ENCODE measurements at places on chromosomes 13 and 19.

GRCh38 chr13:23725922-23726321 lies 155.7 kb downstream of the TNFRSF19 start:
- no peak for DNase-seq

GRCh38 chr19:16226878-16227836 lies 29.4 kb downstream of the AP1M1 start:
- no peak for DNase-seq

- DNase-seq, result peak; percentile 33
Measured at GRCh38 chr19:19540715-19541515, 2.9 kb downstream of the CILP2 start.

GRCh38 chr13:46178821-46179220 lies 3.2 kb downstream of the LCP1 start:
- no peak for DNase-seq

DNA sequence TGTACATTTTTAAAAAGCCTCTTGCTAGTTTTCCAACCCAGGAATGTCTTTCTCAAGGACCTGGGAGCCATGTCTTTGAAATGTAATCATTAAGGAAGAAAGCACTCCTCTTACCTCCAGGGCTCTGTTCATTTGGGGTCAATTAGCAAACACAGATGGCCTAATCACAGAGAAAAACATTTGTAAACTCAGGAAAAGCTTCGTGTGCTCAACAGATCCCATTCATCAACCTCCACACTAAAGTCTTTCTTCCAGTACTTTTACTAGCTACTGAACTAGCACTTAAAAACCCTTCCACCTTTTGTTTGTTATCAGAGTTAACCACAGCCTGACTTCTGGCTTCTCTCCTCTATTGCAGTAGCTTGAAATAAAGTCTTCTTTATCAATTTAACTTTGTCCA lies 441.4 kb downstream of the PCDH20 start:
- no peak for DNase-seq

- no peak for DNase-seq
Measured at GRCh38 chr13:102103469-102103868, 298.4 kb downstream of the FGF14 start.

DNA sequence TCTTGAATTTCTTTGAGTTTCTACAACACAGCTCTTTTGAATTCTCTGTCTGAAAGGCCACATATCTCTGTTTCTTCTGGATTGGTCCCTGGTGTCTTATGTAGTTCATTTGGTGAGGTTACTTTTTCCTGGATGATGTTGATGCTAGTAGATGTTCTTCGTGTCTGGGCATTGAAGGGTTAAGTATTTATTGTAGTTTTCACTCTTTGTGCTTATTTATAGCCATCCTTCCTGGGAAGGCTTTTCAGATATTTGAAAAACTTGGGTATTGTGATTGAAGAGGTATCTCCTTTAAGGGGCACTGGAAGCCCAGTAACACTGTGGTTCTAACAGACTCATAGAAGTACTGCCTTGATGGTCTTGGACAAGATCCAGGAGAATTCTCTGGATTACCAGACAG lies 338.5 kb upstream of the SPRY2 start:
- no peak for DNase-seq

DNA sequence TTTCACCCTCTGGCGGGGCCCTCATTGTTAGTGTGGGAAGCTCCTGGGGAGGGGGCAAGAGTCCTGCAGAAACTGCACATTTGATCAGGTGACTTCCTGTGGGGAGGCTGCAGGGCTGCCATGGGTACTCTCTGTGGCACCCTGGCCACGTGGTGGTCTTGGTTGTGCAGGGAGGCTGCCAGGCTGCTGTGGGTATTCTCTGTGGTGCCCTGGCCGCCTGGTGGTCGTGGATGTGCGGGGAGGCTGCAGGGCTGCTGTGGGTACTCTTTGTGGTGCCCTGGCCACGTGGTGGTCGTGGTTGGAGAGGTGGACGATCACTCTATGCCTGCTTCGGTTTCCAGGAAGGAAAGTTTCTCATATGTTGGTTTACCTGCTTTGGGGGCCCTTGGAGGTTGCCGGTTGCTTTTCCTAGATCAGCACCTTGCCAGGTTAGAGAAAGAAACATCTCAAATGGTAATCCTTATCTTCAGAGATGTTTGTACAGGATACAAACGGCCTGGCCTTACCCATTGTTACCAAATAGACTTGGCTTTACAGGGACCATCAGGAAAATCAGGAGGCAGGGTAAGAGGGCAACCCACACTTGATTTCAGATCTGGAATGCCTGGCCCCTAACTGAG lies 22.9 kb downstream of the TEX29 start:
- no peak for DNase-seq

DNA sequence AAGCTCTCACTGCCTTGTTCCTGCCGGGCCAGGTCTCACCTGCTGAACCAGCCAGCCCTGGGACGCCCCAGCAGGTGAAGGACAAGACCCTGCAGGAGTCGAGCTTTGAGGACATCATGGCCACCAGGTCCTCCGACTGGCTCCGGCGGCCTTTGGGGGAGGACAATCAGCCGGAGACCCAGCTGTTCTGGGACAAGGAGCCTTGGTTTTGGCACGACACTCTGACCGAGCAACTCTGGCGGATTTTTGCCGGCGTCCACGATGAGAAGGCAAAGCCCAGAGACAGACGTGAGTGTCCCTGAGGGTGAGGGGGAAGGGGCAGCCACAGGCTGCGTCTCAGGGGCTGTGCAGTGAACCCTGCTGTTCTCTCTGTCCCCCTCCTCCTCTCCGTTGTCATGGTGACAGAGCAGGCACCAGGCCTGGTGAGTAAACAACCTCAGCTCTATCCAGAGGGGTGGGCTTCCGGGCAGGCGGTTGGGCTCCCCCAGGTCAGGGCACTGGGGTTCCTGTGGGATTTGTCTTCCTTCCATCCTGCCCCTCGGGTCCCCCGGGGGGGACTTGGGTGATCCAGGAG lies 9.7 kb downstream of the TLE6 start:
- no peak for DNase-seq

DNA sequence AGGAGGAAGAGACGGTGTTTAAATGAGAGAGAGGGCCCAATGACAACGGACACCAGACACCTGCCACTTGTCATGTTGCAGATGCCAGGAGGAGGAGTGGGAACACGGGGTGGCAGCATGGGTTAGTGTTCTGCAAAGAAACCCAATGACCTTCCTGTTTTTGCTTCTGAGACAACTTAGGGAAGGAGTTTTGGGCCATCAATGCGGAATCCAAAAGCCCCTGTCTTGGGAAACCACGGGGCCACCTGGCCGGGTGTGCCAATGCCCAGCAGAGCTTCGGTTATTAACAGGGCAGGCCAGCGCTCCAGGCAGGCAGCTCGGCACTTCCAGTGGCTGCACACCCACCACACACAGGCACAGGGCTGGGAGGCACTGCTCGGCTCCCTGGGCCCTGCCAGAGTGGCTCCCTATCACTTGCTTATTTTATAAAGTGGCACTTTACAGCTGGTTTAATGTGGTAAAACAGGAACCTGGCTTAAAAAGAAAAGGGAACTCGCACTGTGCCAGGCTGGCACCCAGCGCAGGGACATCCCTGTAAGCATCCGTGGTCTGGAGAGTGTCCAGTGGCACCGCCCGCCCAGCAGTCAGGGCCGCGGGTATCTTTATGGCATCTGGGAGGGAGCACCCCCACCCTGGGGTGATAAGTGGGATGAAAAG lies 19.1 kb downstream of the ELL start:
- no peak for DNase-seq

DNA sequence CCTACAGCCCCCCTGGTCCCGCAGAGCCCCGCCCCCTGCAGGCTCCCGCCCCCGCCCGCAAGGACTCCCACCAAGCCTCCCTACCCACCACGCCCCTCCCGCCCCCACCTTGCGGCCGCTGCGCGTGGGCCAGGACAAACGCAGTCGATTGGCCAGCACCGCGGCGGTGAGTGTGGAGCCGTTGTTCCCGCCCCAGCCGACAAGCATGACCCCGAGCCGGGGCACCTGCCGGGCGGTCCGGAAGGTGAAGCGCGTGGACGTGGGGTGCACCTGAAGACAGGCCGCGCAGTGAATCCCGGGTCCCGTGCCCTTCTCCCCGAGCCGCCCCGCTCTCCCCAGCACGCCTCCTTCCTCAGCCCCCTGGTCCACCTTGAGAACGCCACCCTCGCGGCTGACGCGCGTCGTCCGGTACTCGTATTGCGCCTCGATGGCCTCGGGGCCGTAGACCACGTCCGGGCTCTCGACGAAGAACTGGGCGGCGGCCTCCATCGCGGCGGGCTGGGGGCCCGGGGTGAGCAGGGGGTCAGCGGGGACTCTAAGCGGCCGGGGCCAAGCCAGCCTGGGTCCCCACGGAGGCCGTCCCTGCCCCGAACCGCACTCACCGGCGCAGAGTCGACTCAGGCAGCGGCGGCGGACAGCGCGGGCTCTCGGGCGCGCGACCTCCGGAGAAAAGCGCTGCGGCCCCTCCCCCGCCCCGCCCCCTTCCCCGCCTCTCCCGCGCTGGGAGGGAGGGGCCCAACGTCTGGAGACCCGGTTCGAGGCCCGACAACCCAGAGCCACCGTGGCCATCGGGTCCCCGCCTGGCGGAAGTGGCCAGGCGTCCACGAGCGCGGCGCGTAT lies at the start of gene ISYNA1:
TSS of gene ISYNA1 (minus strand) at position 643 of the 840 bp plus-strand sequence. CDS start at position 489, 154 bp downstream.
- no peak for DNase-seq

- peak; percentile 78 for DNase-seq
Measured at GRCh38 chr13:25738342-25739196, 313.2 kb downstream of the SHISA2 start.

DNA sequence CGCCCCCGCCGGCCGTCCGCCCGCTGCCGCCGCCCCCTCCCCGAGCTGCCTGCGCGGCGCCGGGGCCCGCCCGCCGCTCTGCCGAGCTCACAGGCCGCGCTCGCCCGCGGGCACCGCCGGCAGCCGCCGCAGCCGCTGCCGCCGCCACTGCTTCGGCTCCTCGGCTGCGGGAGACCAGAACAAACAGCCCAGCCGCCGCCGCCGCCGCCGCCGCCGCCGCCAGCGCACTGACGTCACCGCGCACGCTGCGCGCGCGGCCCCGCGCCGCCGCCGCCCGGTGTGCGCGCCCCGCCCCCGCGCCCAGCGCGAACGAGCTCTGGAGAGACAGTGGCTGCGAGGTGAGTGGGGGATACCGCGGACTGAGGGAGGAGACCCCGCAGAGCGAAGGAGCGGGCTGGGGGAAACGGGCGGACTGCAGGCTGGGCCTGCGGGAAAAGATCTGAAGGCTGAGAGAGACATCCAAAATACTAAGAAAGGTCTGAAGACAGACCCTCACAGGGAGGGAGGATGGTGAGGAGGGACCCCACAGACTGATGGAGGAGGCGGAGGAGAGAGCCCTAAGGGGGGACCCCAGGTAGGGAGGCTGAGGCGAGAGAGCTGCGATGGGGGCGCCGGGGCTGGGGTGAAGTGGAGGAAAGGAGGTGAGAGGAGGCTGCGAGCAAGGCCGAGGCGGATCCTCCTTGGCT lies at the start of gene BRD4:
TSS of gene BRD4 (minus strand) at position 229 of the 686 bp plus-strand sequence. CDS start 59,440 bp downstream, outside the sequence.
- peak; percentile 50 for DNase-seq

DNA sequence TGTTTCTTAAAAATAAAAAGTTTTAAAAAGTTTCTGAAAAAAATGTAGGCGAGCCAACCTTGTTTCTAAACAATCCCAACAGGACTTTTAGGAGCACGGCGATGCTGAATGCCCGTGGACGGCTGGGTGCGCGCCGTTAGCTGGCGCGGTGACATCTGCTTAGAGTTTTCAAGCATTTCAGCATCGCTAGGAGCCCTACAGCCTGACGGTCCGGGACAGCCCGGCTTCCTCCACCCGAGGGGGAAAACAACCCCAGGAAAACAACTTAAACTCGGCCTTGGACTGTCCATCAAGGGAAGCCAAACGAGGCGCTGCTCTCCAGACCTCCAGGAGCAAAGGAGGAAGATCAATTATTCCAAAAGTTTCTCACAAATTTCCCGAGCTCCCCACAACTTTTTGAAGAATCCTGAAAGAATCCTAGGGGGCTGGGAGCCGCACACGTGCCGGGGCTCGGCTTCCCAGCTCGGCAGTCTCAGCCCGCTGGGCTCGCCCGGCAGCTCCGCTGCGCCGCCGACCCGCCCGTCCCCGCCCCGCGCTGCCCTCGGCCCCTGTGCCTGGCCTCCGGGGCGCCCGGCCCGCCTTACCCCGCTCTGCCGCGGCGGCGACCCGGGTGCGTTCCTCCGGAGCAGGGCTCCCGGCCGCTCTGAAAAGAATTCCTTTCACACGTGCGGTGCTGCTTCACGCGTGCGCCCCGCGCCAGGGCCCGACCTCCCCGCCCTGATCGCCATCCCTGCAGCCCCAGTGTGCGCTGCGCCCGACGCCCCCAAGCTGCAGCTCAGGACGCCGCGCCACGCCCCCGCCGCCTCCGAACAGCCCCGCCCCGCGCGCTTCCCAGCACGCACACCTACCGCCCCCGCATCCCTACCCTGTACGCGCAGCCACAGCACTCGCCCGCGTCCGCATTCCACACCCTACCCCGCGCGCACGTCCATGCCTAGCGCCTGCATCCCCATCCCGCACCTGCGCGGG lies at the start of gene GJA3:
TSS of gene GJA3 (minus strand) at position 747 of the 969 bp plus-strand sequence. CDS start 17,764 bp downstream, outside the sequence.
- no peak for DNase-seq

GRCh38 chr19:47512948-47513319 lies 1.9 kb downstream of the NAPA start:
- DNase-seq, result no peak

GRCh38 chr19:28793391-28794168 lies 419.4 kb downstream of the UQCRFS1 start:
- DNase-seq, result no peak

DNA sequence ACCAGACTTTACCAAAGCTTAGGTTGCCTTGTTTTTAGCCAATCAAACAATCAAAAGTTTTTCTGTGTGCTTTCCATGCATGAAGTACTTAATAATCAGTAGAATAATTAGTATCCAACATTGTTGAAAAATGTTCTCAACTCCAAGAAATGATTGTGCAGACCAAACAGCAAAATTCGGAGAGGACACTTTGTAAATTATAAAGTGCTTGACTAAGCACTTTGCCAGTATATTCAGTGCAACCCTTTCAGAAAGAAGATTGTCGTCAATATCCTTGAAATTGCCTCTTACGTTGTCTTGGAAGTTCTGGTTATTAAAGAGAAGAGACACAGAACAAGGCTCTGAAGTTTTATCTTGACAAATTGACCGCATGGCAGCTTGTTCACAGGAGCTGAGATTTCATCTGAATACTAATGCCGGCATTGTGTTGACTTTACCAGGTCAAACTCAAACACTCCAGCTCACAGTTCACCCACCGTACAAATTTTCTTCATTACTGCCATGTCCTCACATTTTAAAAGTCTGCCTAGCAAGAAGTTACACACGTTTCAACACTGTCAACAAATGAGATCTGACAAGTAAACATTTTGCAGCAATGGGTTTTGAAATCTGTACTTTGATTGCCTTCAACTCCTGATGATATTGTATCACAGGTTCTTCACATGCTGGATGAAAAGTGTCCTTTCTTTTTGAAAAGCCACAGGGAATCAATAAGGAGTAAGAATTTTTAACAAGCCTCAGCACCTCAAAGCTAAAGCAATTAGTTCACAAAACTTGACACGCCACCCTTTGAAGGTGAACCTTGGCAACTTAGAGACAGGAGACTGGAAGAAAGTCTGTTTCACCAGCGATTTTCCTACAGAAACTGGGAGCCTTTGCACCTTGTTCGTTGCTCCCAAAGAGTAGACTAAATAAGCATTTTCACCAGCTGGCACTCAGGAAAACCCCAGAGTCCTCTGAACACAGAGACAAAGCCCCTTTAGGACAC lies 150.9 kb downstream of the RFC3 start:
- no peak for DNase-seq

DNA sequence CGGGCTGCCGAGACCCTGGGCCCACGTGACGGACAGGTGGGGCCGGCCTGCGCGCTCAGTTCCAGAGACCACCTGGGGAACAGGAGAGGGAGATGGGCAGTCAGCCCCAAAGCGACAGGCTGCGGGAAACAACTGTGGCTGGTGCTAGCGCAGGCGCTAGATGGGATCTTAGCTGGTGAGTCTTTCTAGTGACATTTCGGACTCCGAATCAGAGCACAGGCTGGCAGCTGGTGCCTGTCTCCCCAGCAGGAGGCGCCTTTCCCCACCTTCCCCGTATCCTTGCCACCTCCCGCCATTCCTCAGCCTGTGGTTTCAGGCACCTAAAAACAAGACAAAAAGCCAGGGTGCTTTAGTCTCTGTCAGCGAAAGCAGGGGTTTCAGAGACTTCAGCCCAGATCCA lies 19.4 kb upstream of the RANBP3 start:
- DNase-seq, result no peak
